ENCODE measurements at places on chromosomes 7 and 10. TPM values are rescaled to one million over a fixed set of nuclear protein-coding genes. Genes with fewer than 3 reads are reported as not detected.

DNA sequence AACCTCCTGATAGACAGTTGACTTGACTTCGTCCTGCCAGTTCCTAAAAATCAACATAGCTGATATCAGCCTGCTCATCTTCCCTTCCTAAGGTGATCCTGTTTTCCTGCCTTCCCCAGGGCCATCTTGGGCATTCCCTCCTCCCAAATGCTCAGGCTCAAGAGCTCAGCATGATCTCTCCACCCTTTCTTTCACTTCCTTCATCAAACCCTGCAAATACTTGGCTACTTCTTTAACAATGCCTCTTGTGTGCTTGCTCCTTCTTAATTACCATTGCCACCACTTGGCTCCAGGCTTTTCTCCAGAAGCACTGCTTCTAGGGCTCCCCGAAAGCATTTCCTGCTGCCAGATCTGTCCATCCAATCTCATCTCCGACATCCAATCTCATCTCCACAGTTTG is 7.3 kb downstream of the FSCN3 start:
- DNase-seq = no peak

- no peak for DNase-seq
These were observed 13.2 kb downstream of the CHAT start for GRCh38 chr10:49627038-49627437.

GRCh38 chr7:66206934-66207240 is 1.8 kb downstream of the TPST1 start:
- DNase-seq = no peak

Gene FZD8
- total RNA-seq = 5.0 TPM

DNA sequence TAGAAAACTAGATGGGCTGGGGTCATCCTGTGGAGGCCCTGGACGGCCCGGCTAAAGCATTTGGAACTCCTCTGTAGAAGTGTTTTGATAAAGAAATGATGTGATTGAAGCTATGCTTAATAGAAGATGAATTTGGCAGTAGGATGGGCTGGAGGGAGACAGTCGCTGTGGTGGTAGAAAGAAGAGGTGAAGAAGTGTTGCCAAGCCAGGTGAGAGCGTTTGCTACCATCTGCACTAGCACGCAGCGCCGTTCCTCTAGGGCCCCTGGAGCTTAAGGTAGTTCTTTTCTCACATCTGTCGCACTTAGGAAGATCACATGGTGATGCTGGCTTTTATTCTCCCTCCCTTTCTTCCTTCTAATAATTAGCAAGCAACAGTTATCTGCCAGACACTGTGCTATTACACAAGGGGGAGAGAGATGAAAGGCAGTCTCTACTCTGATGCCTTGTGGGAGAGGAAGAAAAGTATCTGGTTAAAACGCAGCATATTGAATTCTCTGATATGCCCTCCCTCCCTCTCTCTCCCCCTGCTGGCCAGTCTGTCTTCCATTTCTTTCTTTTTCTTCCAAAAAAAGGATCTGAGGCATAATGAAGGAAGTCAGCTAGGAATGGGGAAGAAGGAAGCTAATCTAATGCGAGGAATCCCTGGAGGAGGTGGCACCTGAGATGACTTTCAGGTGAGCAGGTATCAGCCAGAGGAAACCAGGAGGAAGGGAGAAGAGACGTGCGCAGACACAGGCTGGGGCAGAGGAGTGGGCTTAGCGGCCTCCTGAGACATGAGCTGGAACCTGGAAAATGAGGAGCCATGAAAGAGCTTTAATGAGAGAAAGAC is 162.3 kb upstream of the KLF14 start:
- DNase-seq = no peak

DNA sequence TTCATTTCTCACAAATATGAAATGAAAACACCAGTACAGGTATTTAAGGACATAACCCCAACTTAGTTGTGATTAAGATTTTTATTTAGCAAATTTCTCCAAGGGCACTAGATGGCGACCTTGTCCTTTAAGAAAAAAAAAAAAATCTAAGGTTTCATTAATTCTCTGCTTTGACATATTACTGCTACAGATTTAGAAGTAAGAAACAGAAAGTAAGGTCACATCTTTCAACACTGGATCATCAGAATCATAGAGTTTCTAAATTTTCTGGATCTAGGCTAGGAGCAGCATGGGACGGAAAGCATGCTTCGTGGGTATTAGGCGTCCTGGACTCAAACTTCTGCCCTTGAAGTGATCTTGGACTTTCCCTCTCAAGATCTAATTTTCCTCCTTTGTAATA is 85.5 kb upstream of the PRKG1 start:
- DNase-seq = no peak

DNA sequence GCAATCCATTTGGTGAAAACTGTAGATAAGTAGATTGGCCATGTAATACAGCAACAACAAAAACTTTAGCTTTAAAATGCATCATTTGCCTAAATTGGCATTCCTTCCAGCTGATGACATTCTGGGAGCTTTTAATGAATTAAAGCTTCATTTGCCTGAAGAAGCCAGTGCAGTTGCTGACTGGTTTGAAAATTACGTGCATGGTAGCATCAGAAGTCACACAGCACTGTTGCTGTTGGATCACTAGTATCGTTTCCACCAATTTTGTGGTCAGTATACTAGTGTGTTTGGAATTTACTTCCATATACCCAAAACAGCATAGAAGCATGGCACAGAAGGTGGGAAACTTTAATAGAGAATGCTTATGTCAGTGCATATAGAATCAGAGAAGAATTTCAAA is 194.9 kb downstream of the ETV1 start:
- DNase-seq = no peak

DNA sequence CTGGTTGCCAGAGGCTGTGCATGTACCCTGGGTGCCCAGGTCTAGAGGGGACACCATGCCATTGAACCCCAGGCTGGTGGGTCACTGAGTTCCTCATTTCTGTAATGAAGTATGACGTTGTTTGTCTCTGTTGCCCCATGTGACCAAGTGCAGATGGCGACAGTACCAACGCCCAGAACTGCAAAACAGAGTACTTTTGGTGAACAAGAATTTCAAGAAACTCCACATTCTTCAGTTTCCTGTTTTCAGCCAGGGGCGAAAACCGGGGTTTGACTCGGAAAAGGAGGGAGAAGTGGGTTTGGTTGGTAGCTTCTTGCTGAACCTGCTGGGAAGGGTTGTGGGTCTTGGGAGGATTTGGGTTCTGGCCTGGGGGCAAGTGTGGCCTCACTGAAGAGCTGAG is 18.2 kb downstream of the CYP17A1 start:
- DNase-seq = no peak

GRCh38 chr7:25901658-25902057 is 250.3 kb upstream of the NFE2L3 start:
- no peak for DNase-seq

Gene BTBD16
- total RNA-seq = not detected

DNA sequence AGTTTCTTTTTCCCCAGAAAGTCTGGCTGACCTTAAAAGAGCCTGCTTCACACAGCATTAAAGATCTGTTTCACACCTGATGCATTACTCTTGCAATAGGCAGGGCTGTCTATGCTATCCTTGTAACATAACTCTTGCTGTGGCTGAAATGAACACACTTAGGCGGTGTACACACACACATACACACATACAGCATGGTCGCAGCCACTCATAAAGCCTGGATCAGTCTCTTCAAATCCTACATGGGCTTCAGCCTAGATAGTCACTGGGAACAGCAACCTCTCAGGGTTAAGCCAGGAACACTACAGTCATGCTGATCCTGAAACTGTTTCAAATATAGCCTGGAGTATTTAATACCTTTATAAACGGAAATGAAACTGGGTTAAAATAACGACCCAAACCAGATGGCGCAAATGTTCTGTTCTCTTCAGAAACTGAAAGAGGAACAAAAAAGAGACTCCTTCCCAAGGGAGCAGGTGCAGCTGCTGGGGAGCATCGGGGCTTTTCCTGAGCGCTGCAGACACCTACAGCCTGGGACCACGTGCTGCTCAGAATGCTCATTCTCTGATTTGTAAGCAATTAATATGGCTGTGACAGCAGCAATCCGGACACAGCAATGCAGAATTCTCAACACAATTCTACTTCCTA is 61.0 kb upstream of the SFMBT2 start:
- DNase-seq = no peak

GRCh38 chr7:143992670-143993069 is 7.5 kb upstream of the OR6B1 start:
- no peak for DNase-seq

GRCh38 chr7:110521357-110521911 is 569.5 kb upstream of the LRRN3 start:
- no peak for DNase-seq

DNA sequence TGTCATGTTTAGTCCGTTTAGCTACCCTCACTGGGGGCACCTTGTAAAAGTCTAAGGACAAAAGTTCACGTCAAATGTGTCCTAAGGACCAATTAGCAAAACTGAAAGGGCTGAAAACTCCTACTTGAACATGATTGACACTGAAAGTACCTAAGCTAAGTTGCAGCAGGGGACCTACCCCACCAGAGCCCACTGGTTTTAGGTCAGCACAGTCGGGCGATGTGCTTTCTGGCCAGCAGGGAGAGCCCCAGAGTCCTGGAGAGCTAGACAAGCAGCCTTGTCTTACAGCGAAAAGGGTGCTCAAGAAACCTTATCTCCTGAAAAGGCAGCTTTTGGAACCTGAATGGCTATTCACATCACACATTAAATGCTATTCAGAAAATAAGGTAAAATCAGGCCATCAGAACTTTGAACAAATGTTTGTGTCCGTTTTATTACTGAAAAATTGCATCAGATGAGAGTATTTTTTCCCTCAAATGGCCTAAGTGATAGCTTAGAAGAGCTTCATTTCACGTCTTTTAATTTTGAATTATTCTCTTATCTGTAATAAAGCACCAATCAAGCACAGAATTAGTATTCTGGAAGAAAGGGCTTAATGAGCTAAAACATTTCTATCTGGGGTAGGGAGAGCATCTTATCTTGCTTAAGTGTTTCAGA is 52.2 kb upstream of the MKI67 start:
- peak; percentile 64 for DNase-seq

- no peak for DNase-seq
These were observed 608.8 kb downstream of the LRMDA start for GRCh38 chr10:76040107-76040829.

GRCh38 chr10:48658243-48658974 is 26.3 kb upstream of the WDFY4 start:
- peak; percentile 88 for DNase-seq

GRCh38 chr7:44045226-44046014 is 918 bp downstream of the DBNL start:
- no peak for DNase-seq

- no peak for DNase-seq
These were observed 103.4 kb downstream of the PRTFDC1 start for GRCh38 chr10:24849051-24849450.

- DNase-seq = no peak
These were observed 471.9 kb upstream of the PODXL start for GRCh38 chr7:132028144-132028920.

- DNase-seq = peak; percentile 79
These were observed 427.8 kb downstream of the ARL4A start for GRCh38 chr7:13115157-13115772.

GRCh38 chr7:127541548-127541947 is 43.8 kb downstream of the GCC1 start:
- DNase-seq = no peak

Gene NPSR1
- total RNA-seq = not detected

Gene TFEC
- 0.06 TPM for total RNA-seq

Gene NPTX2
- total RNA-seq = 5.6 TPM

Gene PTPRE
- total RNA-seq = 0.93 TPM

DNA sequence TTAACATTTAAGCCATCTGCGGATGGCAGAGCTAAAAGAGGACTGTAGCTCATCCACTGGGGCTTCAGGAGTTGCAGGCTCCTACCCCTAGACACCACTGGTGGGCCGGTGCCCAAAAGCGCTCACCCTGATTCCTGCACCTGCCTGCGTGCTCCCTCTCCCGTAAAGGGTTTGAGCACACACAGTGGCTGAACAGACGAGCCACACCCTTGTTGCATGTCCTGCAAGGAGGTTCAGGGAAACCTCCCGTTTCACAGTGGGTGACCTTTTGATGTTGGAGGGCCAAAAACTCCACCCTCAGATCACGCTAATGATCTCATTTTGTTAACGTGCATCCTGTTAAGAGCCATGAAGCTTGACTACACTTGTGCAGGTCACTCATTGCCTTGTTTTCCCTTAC is 37.9 kb downstream of the SYPL1 start:
- DNase-seq = no peak

- DNase-seq = no peak
These were observed 70.3 kb upstream of the LOXL4 start for GRCh38 chr10:98338318-98338717.

GRCh38 chr10:46006219-46006618 is 24.2 kb downstream of the NCOA4 start:
- DNase-seq = no peak

GRCh38 chr7:40586197-40586596 is 451.4 kb downstream of the SUGCT start:
- DNase-seq = no peak

DNA sequence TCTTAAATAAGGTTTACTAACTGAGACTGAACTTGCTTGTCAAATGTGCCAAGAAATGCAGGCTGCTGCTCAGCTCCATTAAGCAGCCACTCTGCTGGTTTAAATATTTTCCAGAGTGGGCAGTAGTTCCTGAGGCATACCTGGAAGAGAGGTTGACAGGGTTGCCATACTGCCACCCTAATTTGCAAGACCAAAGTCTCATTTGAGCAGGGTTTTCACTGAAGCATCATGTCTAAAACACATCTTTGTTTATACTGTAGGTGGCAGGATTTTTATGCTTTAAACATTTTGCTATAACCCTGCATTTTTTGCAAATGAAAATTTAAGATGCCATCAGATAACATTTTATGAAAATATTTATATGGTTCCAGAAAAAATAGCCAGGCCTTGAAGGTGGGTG is 618.0 kb upstream of the LRRTM3 start:
- no peak for DNase-seq

DNA sequence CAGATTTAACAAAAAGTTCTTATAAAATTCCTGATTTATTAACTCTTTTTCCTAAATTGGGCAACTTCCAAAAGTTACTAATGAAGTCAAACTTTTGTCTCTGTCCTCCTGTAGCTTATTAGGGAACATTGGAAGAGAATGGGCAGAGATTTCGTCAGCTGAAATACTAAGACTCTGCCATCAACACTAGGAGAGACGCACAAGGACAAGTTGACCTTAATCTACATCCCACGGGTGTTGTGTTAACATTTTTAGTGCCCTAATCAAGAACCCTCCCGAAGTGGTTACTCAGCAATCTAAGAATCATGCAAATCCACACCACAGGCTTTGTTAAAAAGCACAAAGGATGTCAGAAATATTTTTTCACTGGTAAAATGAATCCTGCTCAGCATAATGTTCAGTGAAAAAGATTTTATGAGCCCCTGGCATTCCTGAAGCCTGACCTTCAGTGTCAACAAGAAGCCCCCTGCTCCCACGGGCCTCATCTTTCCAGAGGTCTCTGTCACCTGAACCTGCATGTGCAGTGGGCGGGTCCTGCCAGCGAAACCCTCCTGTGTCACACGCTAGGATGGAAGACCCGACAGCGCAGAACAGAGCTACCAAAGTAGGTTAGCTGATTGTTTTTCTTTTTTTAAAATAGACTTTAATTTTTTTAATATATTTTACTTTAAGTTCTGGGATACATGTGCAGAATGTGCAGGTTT is 70.6 kb upstream of the AKR1E2 start:
- no peak for DNase-seq
